ENCODE measurements at places on chromosomes 3 and 15.
A peak's percentile ranks its signal among the peaks of the same experiment; 100 is the strongest.

GRCh38 chr15:32994810-32995424, 199.6 kb downstream of the FMN1 start:
- peak; percentile 64 for DNase-seq

- DNase-seq: no peak
These were observed 190.2 kb downstream of the RORA start for GRCh38 chr15:61038910-61039309.

DNA sequence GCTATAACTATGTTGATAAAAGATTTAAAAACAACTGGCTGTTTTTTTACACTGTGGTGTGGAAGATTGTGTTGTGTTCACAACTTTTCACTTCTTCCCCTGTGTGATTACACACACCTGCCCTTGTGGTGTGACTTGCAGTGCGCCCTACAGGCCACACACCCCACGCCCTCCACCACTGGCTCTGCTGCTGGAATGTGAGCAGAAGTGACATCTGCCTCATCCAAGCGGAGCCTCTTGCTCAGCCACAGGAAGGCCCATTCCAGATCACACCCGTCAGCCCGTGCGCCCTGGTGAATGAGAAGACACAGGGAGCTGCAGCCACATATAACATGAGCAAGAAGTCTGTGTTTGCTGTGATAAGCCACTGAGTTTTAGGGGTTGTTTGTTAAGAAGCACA, 7.0 kb downstream of the CCR2 start:
- DNase-seq: no peak

GRCh38 chr3:190701096-190701532, 161.4 kb downstream of the GMNC start:
- peak; percentile 42 for DNase-seq

DNA sequence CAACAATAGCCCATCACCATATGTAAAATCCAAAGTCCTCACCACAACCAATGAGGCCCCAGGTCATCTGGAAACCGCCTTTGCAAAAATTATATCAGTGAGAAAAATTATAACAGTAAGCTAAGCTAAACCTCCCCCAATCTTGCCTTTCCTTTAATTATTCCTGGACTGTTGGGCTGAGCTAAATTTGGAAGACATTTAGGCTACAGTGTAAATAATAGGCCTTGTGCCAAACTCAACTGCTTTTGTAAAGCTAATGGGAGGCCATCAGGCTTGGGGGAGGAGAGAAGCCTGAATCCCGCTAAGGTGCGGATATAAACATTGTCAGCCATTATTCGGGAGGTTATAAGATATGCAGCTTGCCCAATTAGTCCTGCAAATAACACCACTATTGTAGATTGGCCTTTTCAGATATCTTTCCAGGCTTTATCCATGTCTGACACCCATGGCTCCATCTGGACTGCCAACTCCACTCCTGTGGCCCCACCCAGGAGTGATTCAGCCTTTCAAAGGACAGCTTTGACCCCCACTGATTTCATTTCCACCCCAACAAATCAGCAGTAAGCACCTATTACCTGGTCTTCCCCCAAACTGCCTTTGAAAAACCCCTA, 53.0 kb upstream of the CA12 start:
- no peak for DNase-seq

DNA sequence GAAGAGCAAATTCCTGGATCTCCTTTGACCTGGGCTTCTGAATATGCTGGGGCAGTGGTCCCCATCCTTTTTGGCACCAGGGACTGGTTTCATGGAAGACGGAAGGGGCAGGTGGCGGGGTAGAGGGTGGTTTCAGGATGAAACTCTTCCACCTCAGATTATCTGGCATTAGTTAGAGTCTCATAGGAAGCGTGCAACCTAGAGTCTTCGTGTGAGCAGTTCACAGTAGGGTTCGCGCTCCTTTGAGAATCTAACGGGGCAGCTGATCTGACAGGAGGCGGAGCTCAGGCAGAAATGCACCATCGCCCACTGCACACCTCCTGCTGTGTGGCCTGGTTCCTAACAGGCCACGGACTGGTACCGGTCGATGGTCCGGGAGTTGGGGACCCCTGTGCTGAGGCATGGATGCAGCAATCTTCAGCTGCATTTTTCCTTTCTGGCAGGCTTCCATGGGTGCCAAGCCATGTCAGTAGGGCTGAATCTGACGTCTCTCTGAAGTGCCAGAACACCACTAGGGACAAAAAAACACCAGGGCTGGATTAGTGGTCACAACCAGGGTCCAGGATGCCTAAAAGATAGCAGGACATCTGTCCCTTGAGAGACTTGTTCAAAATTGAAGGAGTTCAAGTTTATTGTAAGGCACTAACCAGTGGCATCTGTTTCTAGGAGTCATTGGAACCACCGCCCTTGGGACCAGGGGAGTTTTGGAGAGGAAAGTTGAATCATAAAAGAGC, 8.4 kb upstream of the GOLGB1 start:
- no peak for DNase-seq

DNA sequence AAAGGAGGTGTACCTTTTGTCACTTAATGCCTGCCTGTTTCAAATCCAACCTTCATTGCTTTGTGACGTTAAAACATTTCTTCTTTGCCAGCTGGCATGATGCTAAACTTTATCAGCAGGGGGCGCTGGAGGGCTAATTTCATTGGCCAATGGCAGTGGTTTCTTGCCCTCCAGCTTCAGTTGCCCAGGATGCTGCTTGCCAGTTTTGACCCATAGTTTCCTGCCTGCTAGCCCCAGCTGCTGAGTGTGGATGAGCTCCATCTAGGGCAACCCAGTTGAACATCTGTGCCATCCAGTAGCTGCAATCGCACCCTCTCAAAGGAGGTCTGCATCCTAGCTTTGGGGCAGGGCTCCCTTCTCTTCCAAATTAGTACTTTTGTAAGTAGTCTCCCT, 22.1 kb downstream of the ACKR2 start:
- peak; percentile 82 for DNase-seq

DNA sequence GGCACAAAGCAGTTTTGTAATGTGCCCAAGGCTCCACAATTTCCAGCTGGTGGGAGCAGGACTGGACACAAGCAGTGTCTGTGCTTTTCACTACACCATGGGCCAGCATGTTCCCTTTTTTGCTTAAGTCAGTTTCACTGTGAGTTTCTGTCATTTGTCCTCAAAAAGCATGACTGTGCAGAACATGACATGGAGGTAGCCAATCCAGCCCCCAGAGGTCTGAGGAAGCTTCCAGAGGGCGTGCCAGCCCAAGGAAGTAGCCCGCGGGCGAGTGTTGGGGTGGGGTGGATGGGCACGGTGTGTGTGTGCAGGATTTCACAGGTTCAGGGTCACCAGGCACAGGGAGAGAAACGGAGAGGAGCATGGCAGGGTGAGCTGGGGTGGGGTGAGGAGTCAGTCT, 8.0 kb upstream of the EEFSEC start:
- no peak for DNase-seq

GRCh38 chr3:66259566-66260255, 38.9 kb downstream of the SLC25A26 start:
- DNase-seq: no peak

- no peak for DNase-seq
These were observed 698.1 kb downstream of the FHIT start for GRCh38 chr3:60553144-60553543.

DNA sequence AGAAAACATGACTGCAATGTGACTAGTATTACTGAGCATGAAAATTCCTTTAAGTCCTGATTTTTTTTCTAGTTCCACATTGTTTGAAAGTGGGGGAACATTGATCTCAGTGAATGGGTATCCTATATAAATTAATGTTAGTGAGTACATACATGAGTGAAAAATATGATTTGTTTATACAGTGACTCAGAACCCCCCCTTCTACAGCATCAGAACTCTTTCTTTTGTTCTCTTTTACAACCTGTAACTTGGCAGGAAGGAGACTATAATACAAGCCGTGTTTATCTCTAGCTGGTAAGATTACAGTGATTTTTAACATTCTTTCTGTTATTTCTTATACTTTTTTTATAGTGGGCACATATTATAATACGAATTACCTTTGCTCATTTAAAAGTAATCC, 384.7 kb downstream of the PDCD6IP start:
- no peak for DNase-seq

DNA sequence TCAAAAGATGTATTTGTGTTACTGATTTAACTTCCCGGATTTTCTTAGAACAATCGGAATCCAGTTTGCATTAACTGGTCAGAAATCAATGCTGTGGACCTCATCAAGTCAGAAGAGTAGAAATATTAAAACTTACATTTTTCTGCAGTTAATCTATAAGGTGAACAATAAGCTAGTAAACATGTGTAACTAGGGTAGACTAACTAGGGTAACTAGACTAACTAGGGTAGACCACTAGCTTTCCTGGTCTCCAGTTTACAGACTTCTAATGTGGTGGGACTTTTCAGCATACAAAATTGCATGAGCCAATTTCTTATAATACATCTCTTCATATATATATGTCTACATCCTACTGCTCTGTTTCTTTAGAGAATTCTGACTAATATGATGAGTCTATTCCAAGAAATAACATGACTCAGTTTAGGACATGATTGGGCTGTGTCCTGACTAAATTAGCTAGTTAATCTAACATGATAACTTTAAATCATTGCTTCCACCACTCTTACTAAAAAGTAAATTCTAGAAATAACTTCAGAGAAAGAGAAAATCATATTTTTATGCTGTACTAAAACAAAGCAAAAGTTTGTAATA, 5.3 kb downstream of the PLSCR2 start:
- DNase-seq: no peak

GRCh38 chr3:46869440-46869839, 6.2 kb upstream of the MYL3 start:
- no peak for DNase-seq

GRCh38 chr15:49134683-49135341, 20.6 kb downstream of the COPS2 start:
- DNase-seq: no peak

DNA sequence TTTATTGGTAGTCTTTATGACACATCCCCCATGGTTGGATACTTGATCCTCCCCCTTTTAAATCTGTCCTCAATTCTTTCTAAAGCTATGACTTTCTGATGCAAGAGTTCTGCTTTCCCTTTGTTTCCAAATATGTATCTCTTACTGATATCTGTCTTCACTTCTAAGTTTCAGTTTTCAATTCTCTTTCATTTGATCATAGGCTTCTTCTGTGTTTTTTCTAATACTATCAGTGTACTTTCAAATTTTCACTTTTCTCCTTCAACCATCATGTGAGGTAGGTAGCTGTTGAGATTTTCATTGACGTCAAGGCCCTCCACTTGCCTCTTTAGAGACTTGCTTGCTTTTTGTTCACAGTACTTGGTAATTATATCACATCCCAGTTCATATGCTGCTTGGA, 436.5 kb downstream of the CNTN4 start:
- no peak for DNase-seq

GRCh38 chr3:150227839-150228238, 180.3 kb upstream of the TSC22D2 start:
- DNase-seq: peak; percentile 89

GRCh38 chr3:47296562-47297302, 14.0 kb downstream of the KLHL18 start:
- DNase-seq: no peak

DNA sequence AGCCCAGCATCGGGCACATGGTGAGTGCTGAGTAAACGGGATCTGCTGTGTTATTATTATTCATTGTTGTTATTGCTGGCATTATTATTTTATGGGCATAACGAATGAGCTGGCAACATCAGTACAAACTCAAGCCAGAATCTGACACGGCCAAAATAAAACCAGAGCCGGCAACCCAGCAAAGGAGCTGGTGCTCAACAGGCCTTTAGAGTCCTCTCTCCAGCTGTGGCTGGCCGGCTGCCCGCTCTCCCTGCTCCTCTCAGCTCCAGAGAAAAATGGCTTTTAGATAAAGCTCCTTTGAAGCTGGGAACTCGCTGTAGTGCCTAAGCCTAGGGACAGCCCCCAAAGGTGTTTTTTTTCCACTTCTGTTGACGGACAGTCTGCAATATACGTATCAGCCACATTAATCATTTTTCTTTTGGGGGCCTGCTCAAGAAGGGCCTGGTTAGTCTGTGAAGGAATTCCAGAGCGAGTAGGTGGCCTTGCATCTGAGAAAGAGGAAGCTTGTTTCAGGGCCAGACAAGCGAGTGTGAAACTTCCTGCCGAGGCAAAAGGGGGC, 193.9 kb upstream of the UBE2E1 start:
- DNase-seq: peak; percentile 33

DNA sequence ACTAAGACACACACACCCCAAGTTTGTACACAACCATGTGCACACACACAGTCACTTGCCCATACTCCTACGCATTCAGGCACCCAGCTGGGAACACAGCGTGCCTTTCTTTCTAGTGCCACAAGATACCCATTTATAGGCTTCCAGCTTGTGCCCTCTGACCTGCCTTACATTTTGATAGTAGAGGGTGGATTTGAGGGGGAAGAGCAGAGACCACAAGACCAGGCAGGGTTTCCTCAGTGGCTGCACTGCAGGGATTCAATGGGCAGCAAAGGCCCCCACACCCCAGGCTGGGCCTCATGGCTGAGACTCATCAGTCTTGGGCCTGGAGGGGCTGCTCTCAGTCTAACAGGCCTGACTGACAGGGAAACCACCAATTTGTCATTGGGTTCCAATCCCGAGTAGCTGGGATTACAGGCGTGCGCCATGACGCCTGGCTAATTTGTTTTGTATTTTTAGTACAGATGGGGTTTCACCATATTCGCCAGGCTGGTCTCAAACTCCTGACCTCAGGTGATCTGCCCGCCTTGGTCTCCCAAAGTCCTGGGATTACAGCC, 18.8 kb upstream of the ANKDD1A start:
- DNase-seq: peak; percentile 28

- DNase-seq: no peak
These were observed 685 bp upstream of the FOXB1 start for GRCh38 chr15:60003243-60004008.

GRCh38 chr3:13022348-13023234, 50.6 kb downstream of the IQSEC1 start:
- peak; percentile 70 for DNase-seq

- no peak for DNase-seq
These were observed 52.9 kb upstream of the TBL1XR1 start for GRCh38 chr3:177250151-177250550.

- no peak for DNase-seq
These were observed 10.6 kb downstream of the DNAJB8 start for GRCh38 chr3:128455786-128456748.

- no peak for DNase-seq
These were observed 10.5 kb downstream of the SLC6A6 start for GRCh38 chr3:14412831-14413380.

DNA sequence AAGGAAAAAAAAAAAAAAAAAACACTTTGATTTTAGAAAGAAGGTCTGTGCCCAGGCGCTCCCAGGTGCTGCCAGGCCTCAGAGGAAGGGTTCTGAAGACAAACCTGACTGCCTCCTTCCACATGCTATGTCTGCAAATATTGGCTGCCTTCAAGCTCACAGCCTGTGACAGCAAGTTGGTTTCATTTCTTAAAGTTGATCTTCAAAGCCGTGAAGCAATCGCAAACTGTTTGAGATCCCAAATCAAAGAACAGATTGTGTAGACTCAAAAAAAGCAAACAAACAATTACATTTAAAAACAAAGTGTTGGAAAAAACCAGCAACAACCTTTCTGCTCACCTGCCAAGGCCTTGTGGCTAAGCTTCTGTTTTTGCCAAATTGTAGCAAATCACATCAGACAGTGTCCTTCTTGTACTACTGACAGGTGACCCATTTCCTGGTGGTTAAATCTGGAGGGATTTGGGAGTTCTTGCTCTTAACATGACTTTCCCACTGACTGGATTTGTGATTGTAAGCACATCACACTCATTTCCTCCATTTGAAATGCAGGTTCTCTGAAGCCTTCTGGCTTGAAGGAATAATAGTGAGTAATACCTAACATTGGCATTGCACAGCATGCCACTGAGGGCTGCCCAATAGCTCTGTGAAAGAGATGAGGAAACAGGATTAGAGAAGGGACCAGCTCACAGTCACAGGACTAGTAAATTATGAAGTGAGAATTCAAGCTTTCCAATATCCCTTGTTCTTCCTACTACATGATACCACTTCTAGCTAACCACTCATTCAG, 502.4 kb downstream of the LPP start:
- DNase-seq: no peak

All from NAMALWA (cell line).